ENCODE measurements at places on chromosomes 6 and 20. TPM values are rescaled to one million over a fixed set of nuclear protein-coding genes. Genes with fewer than 3 reads are reported as not detected.

DNA sequence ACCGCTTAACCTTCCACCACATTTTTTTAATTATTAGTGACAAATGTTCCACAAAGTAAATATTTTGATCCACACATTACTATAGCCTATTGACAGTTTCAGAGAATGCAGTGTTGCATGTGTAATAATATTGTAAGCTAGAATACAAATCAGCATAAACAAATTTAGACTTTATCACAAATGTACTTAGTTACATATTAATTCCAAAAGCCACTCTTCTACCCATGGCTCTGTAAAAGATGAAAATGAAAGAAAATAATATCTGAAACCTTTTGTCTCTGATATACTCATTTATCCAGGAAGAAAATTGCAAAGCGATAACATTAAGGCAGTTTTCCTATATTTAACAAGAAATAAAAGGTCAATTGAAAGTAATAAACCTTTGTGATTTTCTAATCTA is 954.0 kb upstream of the MAN1A1 start:
- DNase-seq, result no peak

DNA sequence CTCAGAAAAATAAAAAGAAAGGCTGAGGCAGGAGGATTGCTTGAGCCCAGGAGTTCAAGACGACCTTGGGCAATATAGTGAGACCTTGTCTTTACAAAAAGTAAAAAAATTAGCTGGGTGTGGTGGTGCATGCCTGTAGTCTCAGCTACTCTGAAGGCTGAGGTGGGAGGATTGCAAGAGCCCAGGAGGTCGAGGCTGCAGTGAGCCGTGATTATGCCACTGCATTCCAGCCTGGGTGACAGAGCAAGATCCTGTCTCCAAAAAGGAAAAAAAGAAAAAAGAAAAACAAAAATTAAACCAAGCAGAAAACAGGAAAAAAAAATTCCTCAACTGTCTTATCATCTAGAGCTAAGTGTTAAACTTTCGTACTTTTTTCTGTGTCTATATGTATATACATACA is 12.4 kb upstream of the SRSF3 start:
- no peak for DNase-seq

- DNase-seq, result no peak
Measured at GRCh38 chr6:156887623-156888269, 110.6 kb downstream of the ARID1B start.

DNA sequence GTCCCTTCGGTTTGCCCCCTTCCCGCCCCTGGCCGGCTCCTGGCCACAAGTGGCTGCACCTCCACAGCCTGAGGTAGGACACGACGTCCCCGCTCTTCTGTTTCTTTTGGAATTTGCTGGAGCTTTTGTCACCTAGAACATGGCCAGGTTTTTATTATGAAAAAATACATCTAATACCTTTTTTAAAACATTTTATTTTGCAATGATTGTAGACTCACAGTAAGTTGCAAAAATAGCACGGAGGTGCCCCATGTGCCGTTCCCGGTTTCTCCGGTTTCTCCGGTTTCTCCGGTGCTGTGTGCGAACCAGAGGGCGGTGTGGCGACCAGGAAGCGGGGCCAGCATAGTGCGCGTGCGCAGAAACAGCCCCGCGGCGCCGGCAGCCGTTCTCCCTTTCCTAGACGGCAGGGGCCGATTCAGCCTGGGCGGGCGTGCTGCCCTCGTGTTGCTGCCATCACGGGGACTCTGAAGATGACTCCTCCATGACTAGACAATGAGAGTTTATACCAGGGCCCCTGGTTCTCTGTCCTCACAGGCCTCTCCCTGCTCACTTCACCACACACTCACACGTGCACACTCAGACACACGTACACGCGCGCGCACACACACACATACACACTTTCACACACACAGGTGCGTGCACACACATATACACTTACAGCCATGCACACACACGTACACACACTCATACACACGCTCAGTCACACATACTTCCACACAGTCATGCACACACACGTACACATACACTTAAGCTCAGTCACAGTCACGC is 102.1 kb downstream of the TMEM242 start:
- DNase-seq, result peak; percentile 89

DNA sequence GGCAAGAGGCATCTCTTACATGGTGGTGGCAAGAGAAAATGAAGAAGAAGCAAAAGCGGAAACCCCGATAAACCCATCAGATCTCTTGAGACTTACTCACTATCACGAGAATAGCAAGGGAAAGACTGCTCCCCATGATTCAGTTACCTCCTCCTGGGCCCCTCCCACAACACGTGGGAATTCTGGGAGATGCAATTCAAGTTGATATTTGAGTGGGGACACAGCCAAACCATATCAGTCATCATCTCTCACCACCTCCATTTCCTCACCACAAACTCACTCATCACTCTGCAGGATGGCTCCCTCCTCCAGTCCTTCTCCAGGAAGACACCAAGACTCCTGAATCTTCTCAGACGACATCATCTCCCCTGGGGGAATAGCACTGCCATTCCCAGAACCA is 25.8 kb upstream of the SLC16A10 start:
- no peak for DNase-seq

- no peak for DNase-seq
Measured at GRCh38 chr20:33423141-33423834, 20.3 kb downstream of the SNTA1 start.

DNA sequence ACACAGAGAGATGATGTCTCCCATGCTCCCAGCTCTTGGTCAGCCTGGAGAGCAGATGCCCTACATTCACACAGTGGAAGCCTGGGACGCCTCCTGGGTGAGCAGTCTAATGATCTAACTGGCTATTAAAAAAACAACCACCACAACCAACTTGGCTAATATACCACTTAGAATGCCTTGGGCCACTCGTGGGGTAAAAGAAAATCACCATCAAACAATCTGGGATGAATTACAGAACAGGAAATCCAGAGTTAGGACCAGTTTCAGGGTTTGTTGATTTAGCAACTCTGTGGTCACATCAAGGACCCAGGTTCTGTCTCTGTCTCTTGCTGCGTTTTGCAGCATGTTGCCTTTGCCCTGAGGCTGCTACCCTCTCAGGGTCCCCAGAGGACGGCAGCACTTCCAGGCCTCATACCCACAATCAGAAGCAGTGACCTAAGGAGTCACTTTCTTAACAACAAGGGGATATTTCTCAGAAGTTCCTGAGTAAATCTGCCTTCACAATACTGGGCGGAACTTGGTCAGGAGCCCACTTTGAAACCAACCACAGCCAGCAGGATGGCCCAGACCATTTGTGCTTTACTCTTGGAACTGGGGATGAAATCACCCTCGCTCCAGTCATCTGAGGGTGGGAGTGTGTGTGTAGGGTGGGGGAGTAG is 118.7 kb downstream of the CLIC5 start:
- no peak for DNase-seq

GRCh38 chr20:62149532-62150309 is 6.2 kb downstream of the SS18L1 start:
- no peak for DNase-seq

DNA sequence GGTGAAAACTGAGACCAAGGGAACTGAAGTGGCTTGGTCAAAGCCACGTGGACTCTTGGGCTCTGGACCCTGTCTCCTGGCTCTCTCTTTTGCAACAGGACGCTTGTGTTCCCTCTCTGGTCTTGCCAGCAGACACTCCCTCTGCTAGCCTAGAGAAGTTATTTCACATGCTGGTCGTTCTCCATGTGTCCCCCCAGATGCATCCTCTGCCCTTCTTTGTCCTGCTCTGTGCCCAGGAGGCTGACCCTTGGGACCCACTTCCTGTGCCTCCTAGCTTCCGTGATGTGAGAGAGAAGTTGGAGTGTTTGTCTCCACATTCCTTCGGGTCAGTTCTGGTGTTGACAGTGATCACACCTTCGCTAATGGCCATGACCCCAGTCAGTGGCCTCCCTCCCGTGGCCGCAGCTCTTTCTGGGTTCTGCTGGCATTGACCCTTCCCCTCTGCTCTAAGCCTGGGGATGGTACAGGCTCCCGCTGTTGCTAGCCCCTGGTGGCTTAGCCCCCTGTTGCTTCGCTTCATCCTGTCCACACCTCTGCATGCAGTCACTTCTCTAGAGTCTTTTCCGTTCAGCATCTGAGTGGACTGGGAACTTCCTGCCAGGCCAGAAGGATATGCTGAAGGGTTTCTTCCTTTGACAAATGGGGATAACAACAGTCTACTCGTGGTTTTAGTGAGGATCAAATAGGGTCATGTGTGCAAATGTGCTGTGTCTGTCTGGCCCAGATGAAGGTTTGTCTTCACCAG is 70.1 kb upstream of the BMP2 start:
- DNase-seq, result no peak

DNA sequence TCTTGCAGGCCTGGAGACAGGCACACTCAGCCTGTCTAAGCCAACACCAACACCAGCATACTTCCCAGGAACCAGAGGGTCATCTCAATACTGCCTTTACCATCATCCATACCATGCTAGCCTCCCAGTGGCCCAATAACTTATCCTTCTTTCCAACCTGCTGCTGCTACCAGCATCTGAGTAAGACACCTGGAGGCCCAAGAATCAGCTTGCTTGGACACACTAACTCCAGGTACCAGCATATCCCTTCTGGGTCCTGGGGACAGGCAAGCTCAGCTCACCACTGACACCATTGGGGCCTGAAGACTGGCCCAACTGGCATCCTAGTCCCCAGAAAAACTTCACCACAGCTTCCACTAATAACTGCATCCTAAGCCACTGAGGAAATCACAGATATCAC is 205.3 kb downstream of the CD109 start:
- DNase-seq, result no peak

GRCh38 chr6:106444777-106445507 is 84.4 kb downstream of the CRYBG1 start:
- peak; percentile 85 for DNase-seq

DNA sequence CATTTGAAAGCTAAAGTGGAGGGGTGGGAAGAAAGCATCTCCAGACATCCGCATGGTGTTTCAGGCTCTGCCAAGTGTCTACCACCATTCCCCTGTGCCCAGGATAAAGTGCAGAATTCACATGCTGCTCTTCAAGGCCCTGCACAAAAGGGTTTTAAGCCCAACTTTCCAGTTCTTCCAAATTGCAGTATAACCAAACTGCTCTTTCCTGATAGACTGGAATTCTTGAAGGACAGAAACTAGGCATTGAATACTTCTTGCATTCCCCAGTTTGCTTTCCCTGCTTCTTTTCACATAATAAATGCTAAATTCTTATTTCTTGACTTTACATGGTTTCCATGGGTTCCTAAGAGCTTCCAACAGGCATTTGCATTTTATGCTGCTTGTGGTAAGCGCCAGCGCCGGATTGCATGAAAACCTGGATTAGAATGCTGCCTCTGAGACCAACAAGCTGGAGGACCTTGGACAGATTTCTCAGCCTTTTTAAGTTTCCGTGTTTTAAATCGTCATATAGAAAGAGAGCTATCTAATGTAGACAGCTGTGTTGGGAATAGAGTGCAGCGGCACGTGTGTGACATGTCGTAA is 7.9 kb downstream of the SOX4 start:
- no peak for DNase-seq

DNA sequence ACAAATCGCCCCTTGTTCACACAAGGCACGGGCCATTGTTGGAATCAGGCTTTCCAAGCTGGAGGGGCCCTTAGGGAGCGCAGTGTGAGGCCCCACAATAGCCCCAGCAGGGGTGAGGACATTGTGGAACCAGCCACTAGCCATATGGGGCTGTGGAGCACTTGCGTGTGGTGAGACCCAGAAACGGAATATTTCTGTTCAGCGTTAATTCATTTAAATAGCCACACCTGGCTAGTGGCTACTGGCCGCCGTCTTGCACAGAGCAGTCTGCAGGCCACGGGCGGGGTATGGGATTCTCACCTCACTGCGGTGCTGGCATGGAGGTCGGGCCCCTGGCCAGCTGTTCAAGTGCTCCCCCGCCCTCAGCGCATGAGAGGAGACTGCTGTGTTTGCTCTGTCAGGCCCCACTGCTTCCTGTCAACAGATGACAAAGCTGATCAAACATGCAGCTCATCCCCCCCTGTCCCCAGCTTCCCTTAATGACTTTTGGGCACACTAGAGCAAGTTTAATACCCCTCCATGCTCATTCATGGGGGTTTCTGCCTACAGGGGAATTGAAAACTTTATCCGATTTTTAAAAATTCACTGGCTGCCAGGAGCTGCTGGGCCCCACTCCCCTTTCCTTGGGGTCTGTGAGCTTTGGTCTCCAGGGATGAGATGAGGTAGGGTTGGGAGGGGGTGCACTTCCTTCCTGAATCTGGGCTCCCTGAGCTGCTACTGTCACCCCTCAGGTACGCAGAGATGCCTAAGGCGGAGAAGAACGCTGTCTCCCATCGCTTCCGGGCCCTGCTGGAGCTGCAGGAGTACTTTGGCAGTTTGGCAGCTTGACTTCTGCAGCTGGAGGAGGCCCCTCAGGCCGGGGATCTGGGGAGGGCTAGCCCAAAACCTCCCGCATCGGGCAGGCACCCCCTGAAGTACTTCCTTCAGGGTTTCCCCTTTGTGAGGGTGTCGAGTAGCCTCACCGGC is 13.6 kb downstream of the ITPA start:
- no peak for DNase-seq

DNA sequence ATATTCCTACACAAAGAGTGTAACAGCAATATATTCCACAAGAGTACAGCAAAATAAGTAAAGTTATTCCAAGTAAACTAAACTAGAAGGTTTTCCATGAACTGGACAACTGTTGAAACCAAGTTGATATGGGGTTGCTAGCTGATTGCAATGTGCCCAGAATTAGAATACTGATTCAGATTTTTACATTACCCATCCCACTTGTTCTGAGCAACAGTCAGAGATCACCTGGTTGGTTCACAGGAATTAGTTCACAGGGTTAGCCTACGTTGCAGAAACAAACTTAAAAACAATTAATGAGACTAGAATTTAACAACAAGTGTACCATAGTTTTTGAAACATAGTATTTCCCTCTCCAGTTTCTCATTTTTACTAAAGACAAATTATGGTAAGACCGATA is 49.1 kb downstream of the CEP85L start:
- no peak for DNase-seq

DNA sequence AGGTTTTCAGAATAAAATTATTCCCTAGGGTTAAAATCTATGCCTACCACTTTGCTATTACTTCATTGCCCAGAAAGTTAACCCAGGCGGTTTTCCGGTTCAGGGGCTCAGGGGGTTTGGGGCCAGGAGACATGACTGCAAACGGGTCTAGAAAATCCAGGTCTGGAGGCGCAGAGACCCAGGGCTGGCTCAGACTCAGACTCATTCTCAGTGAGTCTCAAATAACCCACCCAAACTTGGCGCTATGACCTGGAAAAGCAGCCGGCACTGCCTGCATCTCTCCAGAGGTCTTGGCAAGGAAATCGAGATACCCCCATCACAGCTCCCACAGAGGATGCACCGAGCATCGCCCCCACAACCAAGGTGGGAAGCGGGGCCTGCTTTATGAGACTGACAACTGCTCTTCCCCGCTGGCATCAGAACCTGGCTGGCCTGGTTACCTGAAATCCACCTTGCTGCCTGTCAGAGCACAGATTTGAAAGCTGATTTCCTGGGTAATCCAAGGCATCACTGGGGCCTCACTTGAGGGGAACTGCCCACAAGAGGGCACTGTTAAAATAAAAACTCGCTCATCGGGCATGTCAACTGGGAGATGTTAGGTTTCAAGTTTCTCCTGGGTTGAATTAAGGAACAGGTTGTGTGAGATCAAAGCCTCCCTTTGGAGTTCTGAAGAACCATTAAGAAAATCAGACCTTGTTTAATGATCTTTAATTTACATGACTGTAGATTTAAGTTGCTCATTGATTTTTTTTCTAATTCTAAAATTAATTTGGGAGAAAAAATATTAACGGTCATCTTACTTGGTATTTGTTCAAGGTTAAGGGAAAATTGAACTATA is 55.1 kb downstream of the KIF16B start:
- peak; percentile 35 for DNase-seq

ANKRD60 gene
- total RNA-seq, result not detected

TMEM217 gene
- 2.1 TPM for total RNA-seq

PDYN gene
- not detected for total RNA-seq

SLC17A2 gene
- not detected for total RNA-seq

PSORS1C1 gene
- total RNA-seq, result not detected
